ENCODE measurements at places on chromosomes 2 and 18. TPM values are rescaled to one million over a fixed set of nuclear protein-coding genes. Genes with fewer than 3 reads are reported as not detected.

The DGUOK gene
- total RNA-seq: 55.7 TPM

The SPAG16 gene
- total RNA-seq: 14.9 TPM

The SPEG gene
- 60.6 TPM for total RNA-seq

The RGPD4 gene
- total RNA-seq: not detected

The ACMSD gene
- total RNA-seq: not detected

The HRH4 gene
- total RNA-seq: 0.12 TPM

The RAB6D gene
- not detected for total RNA-seq

The SNTG2 gene
- total RNA-seq: 0.11 TPM

The DUSP2 gene
- 2.3 TPM for total RNA-seq

The SP5 gene
- total RNA-seq: not detected

The ASIC4 gene
- total RNA-seq: 0.25 TPM

The IL36A gene
- not detected for total RNA-seq

The ZSCAN30 gene
- total RNA-seq: 26.0 TPM

The CIB4 gene
- not detected for total RNA-seq
